ENCODE measurements at places on chromosomes 6 and 20. TPM values are rescaled to one million over a fixed set of nuclear protein-coding genes. Genes with fewer than 3 reads are reported as not detected.

The BIRC7 gene
- not detected for total RNA-seq

The FBXO9 gene
- total RNA-seq: 54.9 TPM

The CEP85L gene
- total RNA-seq: 14.5 TPM

The ATP9A gene
- total RNA-seq: 21.2 TPM

The TXLNB gene
- total RNA-seq: 133 TPM

The PLG gene
- total RNA-seq: 0.37 TPM

The ROMO1 gene
- total RNA-seq: 180 TPM

The MOCS3 gene
- 3.1 TPM for total RNA-seq

The CNR1 gene
- total RNA-seq: 0.47 TPM

The PGC gene
- not detected for total RNA-seq

Measured in left ventricle myocardium superior (tissue), 1 donor.